ENCODE measurements at places on chromosomes 11 and 22.
A peak's percentile ranks its signal among the peaks of the same experiment; 100 is the strongest.

- peak; percentile 45 for DNase-seq
Measured at GRCh38 chr11:43685440-43685839, 4.9 kb downstream of the HSD17B12 start.

- DNase-seq = peak; percentile 92
Measured at GRCh38 chr11:65425971-65426838, 3.6 kb downstream of the NEAT1 start.

DNA sequence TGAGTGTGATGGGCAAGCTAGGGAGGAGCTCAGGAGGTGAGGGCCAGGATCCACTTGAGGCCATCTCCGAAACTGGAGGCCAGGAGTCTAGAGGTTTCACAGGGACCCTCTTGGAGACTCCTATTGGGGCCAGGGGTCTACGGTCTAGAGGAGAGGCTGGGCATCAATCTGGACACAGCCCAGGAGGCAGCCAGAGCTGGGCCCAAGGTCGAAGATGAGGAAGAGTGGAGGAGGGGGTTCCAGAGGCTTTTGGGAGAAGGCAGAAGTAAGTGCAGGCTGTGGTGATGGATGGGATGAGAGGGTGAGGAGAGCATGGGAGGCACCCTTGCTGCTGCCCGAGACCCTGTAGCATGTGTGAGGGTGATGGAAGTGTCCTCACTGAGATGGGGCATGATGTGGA, 56.6 kb downstream of the LRRC32 start:
- DNase-seq = no peak

DNA sequence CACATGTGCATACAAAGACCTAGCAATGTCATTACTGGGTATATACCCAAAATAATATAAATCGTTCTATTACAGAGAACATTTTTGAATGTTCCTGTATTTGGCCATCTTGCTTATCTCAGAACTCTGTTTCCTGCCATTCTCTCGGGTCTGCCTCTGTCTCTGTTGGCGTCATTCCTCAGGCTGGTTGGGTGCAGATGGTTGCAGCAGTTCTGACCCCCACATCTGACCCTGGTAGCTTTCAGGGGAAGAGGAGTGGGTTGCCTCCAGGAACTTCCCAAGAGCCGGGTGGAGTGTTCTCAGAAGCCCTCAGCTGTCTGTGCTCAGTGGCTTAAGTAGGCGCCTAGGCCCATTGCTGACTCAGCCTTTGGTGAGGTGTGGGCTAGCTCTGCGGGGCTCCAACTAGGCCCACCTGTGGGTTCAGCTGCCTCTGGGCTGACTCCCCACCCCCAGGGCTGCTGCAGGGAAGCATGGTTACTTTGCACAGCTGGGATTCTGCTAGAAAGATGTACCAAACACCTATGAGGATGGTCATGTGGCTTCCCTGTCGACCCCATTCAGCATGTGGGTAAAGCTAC, 114.0 kb downstream of the TBC1D22A start:
- DNase-seq = no peak

GRCh38 chr11:72578051-72578450, 96.2 kb downstream of the PDE2A start:
- no peak for DNase-seq

Data from common myeloid progenitor, CD34-positive (primary cell).